ENCODE measurements at places on chromosomes 13 and 19.
A peak's percentile ranks its signal among the peaks of the same experiment; 100 is the strongest.

- DNase-seq, result no peak
These were observed 11.6 kb downstream of the C2CD4C start for GRCh38 chr19:397321-397720.

GRCh38 chr19:49846408-49846807 lies 4.6 kb upstream of the PTOV1 start:
- no peak for DNase-seq

DNA sequence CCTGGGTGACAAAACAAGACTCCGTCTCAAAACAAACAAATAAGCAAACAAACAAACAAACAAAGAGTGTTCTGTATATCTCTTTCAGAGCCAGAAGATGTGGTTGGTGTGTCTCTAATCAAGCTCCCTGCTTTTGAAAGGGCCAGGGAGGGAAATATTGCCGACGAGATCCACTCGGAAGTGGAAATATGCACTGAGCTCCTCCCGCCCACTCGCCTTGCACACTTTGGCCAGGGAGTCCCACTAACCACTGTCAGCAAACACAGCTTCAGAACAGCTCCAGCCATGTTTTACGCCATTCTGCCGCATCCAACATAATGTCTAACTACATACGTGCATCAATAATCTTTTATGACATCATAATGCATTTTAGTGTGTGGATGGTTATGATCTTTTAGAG lies 155.5 kb upstream of the VSTM2B start:
- DNase-seq, result no peak

DNA sequence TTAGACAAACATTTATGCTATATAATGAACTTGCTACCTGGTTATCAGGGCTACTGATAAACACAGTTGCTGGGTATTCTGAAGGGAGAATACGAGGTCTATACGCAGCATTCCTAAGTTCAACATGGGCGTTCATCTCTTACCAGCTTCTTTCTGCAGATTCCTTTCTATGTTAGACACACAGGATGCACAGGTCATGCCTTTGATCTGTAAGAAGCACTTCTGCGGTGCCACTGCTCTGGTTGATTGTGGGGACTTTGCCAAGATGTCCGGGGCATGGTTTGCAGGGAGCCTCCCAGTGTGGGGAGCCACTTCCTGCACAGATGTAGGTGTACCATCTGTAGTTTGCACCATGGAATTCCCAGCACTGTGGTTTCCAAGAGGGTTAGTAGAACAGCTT lies 40.9 kb downstream of the ATP7B start:
- DNase-seq, result no peak

- no peak for DNase-seq
These were observed 25.7 kb upstream of the SHKBP1 start for GRCh38 chr19:40550951-40551350.

DNA sequence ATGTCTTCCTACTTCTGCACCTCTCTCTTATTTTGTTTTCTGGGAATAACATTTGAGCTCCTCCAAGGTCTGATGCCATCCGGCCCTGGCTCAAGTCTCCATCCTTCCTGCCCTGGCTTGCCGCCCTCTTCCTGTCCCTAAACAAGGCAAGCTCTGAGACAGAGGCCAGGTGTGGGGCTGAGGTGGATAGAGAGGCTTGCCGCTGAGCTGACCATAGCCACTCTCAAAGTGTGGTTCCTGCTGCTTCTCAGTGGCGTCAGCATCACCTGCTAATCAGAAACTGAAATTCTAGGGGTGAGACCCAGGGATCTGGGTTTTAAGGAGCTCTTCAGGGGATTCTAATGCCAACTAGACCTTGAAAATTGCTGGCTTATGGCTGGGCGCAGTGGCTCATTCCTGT lies 6.0 kb upstream of the TPRX2 start:
- no peak for DNase-seq

DNA sequence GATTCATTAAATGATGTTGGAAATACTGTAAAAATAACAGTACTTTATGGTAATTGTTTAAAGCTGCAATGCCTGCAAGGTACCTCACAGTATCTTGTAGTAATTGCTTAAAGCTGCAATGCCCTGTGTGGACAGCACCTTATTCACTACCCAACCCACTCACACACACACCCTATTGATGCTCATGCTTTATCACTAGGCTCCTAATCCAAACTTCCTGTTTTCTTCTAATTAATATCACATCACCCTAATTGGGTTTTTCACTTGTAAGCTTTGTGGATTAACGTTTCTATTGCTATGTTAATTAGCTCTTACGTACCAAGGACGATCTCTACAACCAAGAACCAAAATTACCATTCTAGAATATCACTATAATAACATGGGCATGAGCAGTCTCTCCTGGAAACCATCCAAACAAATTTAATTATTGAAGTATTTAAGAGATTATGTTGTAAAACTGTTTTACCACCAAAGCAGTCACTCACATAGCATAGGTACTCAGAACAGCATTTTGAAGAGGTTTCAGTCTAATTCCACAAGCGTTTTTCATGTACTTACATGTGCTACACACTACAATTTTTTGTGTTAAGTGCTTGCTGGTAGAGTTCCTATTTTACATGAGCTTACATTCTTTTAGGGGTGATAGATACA lies 303.8 kb downstream of the PCDH9 start:
- no peak for DNase-seq

DNA sequence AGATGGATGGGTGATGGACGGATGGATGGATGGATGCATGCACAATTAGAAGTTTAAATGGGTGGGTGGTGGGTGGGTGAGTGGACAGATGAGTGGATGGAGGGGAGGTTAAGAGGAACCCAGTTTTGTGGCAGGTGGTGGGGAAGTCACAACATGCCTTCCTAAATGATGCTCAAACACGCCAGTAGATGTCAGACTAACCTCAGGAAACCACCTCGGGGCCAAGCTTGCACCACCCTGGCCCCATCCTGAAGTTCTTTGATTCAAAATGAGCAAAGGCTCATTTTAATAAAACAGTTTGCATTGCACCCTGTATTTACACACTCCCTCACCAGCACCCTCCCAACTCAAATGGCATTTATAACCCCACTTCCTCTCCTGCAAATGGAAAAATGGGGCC lies 91.4 kb upstream of the CACNA1A start:
- peak; percentile 40 for DNase-seq

DNA sequence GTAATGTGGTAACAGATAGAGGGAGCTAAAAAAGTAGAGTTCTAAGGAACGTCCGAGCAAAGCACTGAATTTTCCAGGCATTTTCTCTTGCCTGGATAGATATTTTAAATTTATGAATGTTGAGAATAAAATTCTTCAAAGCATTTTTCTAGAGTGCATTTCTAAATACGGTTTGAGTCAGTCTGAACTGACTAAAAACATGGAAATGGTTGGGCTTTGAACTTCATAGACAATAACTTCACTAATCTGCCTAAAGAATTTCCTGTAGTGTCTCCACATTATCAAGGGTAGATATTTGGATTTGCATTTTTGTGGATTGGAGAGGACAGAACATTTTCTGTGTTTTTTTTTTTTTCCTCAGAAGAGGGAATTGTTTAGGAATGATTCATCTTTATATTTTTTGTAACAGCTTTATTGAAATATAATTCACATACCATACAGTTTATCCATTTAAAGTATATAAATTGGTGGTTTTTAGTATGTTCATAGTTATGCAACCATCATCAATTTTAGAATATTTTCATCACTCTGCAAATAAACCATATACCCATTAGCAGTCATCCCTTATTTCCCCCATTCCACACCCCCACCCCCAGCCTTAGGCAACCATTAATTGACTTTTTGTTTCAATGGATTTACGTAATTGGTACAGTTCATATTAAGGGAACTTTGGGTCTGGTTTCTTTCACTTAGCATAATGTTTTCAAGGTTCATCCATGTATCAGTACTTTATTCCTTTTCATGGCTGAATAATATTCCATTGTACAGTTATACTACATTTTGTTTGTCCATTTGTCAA lies 20.7 kb downstream of the GARRE1 start:
- DNase-seq, result peak; percentile 82

DNA sequence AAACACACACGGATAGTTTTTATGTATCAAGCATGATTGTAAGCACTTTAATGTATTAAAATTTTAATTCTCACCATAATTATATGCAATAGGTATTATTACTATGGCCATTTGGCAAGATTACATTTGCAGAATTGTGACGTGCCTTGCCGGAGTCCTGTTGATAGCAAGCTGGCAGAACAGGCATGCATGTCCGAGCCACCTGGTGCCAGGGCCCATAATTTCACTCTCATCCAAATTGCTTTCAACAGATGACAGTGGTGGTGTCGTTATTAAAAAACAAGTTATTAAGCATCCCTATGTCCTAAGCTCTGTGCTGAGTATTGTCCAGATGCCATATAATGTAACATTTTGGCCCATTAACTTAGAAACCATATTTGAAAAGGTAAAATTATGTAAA lies 374.3 kb downstream of the FOXO1 start:
- DNase-seq, result no peak

- DNase-seq, result no peak
These were observed 51.8 kb upstream of the ZNF681 start for GRCh38 chr19:23810496-23810895.

DNA sequence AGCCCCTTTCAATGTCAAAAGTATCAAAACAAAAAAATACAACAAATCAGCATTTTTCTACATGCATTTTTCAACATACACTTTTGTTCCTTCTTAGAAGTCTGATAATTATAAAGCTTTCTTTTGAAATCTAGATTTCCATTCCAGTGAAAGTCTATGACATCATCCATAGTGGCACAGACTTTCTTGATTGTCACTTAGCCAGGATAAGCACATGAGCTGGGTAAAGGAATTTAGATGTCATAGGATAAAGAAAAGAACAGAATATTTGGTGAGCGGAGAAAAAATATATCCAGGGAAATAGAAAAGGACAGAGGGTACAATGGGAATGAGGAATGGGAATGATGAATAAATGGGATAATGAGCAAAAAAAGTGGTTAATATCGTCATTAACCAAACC lies 15.1 kb upstream of the TRPC4 start:
- DNase-seq, result no peak

- DNase-seq, result no peak
These were observed 73.8 kb upstream of the UBAC2 start for GRCh38 chr13:99126821-99127220.

GRCh38 chr13:86052141-86052540 lies 252.9 kb upstream of the SLITRK6 start:
- no peak for DNase-seq

- DNase-seq, result peak; percentile 3
These were observed 16.5 kb downstream of the SIGLEC7 start for GRCh38 chr19:51158474-51159129.

DNA sequence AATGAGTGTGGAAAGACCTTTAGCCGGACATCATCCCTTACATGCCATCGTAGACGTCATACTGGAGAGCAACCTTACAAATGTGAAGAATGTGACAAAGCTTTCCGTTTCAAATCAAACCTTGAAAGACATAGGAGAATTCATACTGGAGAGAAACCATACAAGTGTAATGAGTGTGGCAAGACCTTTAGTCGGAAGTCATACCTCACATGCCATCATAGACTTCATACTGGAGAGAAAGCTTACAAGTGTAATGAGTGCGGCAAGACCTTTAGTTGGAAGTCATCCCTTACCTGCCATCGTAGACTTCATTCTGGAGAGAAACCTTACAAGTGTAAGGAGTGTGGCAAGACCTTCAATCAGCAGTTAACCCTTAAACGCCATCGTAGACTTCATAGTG lies 11.7 kb upstream of the ZNF813 start:
- DNase-seq, result no peak

GRCh38 chr13:101152184-101152583 lies 264.1 kb downstream of the NALCN start:
- no peak for DNase-seq

- DNase-seq, result no peak
These were observed 89.9 kb downstream of the CDK8 start for GRCh38 chr13:26343816-26344215.

- DNase-seq, result peak; percentile 57
These were observed 9.7 kb downstream of the DEDD2 start for GRCh38 chr19:42207767-42208271.

GRCh38 chr19:39362682-39363657 lies 20.7 kb downstream of the SAMD4B start:
- DNase-seq, result peak; percentile 38

DNA sequence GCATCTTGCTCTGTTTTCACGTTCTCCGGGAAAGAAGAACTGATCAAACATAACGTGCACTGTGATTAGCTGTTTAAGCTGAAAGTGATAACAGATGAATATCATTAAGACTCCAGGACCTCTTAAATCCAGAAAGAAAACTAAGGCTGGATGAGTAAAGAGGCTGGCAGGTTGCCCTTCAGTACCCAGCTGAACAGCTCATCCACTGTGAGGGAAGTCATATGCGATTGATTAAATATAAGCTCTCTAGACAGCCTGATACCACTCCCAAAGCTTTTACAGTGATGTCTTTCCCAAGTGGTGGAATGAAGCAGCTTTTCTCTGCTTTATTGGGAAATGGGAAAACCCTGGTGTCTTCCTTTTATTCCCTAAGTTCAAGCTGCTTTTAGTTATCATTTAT lies 116.9 kb downstream of the EFNB2 start:
- DNase-seq, result peak; percentile 81

DNA sequence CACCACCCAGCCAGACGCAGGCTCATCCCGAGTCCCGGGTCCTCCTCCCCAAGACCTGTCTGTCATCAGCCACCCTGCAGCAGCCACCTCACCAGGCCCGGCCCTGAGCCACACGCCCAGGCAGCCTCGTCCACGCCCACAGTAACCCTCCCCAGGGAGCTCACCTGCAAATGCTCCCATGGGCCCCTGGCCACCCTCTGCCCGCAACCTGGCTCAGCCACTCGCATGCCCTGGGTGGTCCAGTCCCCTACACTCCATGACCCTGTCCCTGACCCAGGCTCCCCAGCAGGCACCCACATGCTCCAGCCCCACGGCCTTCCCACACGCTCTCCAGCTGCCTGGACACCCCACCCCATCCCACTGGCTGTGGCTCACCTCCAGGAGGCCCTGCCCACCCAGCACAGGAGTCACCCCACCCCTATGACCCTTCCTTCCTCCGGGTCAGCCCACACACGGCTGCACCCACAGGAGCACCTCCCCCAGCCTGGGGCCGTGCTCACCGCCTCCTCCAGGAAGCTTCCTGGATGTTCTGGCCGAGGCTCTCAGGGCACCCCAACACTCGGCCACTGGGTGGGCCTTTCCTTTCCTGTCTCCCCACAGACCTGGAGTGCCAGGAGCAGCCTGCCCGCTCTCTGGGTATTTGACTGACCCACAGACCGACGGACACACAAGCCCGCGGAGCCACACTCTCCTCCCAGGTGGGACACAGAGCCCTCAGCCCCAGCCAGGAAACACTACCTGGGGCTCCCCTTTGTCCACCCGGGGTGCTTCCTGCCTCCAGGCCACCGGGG lies 3.6 kb downstream of the TMEM259 start:
- DNase-seq, result no peak

All from GM04504 (cell line).